ENCODE measurements at places on chromosomes 12 and 14. TPM values are rescaled to one million over a fixed set of nuclear protein-coding genes. Genes with fewer than 3 reads are reported as not detected.
A peak's percentile ranks its signal among the peaks of the same experiment; 100 is the strongest.

- no peak for DNase-seq
Measured at GRCh38 chr12:132435486-132436187, 54.3 kb upstream of the FBRSL1 start.

DNA sequence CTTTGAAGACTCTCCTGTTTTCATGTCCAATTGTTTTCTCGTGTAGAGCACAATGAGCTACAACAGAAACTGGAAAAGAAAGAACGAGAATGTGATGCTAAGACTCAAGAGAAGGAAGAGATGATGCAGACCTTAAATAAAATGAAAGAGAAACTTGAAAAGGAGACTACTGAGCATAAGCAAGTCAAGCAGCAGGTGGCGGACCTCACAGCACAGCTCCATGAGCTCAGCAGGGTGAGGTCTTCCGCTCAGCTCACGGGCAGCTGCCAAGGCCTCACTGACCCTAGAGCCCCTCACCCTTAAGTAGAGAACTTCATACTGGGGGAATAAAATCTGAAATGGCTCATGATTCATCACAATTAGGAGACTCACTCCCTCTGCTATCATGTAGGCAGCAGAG is 134.7 kb downstream of the GPR135 start:
- peak; percentile 46 for DNase-seq

- no peak for DNase-seq
Measured at GRCh38 chr14:53390008-53390407, 236.9 kb upstream of the DDHD1 start.

DNA sequence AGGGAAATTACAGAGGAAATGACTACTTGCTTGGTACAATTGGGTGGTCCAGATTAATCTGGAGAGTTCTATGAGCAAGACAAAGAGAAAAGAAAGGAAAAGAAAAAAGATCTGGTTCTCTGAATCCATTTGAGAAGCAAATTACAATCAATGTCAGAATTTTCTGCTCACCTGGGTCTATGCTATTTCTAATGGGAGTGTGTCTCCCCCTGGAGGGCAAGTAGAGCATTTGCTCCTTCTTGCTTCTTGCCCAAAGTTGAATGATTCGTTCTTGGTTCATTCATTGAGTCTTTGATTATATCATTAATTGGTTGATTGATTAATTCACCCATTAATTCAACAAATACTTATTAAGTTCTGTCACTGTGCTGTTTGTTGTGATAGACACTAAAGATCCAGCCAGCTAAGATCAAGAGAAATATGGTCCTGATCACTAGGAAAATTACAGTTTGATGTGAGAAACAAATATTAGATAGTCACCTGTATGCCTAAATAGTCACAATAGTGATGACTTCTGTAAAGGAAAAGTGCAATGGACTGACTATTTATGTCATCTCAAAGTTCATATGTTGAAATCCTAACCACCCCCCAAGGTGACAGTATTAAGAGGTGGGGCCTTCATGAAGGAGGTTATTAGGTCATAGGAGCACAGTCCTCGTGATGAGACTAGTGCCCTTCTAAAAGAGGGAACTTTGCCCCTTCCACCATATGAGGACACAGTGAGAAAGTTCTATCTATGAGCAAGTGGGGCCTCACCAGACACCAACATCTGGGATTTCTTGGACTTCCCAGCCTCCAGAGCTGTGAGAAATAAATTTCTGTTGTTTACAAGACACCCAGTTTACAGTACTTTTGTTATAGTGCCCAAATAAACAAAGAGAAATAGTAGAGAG is 8.0 kb upstream of the ASB8 start:
- DNase-seq = no peak

DNA sequence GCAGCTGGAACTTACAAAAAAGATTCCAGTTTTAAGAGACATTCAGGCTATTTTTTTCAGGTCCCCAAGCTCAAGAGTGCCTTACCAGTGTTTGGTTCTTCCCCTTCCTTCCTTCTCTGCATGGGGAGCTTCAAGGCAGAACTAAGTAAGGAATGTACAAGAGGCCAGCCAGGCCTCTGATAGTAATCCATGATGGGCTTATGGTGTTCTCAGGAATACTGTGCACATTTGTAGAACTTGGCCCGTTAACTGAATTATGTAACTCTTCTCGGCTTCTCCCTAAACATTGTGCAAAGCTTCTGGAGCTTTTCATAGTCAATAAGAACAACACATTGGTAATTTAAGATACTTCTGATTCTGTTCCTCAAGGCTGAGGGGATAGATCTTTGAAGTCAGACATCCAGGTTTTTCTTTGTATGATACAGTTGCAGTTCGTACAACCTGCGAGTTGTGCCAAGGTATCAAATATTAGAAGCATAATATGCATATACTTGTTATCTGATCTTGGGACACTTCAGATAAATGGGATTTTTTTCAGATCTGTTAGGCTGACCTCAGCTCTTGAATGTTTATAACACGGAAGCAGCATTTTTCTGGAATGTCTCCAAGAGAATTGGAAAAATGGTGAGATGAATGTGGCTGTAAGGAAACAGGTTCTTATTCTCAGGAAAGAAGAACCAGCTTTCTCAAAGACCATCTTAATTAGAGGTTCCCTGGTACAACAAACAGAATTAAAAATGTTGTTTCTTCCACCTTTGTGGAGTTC is 148.6 kb downstream of the ANO4 start:
- DNase-seq = no peak

GRCh38 chr14:55272387-55272786 is 1.2 kb downstream of the FBXO34 start:
- DNase-seq = no peak

- DNase-seq = no peak
Measured at GRCh38 chr14:103561381-103562178, 877 bp downstream of the BAG5 start.

DNA sequence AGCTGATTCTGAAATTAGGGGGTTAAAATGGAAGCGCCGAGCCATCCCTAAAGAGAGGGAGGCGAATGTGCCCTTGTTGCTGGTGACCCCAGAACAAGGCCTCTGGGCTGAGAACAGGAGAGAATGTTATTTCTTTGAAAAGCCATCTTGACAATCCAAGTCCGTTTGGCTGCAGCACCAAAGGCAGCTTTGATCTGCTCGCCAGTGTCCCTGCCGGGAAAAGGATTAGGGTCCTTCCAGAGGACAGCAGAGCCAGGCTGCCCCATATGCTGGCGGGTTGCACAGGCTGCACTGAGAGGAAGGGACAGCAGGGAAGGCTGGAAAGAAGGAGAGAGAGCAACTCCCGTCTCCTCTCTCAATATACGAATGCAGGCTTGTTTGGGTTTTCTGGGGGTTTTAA is 141.7 kb downstream of the TMEM132C start:
- no peak for DNase-seq

- DNase-seq = no peak
Measured at GRCh38 chr12:12929696-12930095, 22.3 kb downstream of the GPRC5D start.

- DNase-seq = no peak
Measured at GRCh38 chr12:104462931-104463339, 6.2 kb downstream of the CHST11 start.

DNA sequence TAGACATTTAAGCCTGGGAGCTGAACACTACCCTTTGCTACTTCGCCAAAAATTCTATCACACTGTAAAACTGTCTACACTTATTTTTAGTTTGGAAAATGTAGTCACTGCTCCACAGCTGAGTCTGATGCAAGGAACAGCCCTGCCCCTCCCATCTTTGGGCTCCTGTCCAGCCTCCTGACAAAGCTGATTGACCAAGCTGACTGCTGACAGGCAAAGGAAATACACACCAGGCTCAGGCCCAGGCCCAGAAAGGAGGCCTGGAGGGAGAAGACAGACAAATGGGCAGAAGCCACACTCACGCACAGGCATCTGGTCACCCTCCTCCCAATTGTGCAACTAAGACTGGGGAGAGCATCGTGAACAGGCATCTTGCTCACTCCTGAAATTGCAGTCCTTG is 55.3 kb downstream of the ISCA2 start:
- DNase-seq = peak; percentile 87

DNA sequence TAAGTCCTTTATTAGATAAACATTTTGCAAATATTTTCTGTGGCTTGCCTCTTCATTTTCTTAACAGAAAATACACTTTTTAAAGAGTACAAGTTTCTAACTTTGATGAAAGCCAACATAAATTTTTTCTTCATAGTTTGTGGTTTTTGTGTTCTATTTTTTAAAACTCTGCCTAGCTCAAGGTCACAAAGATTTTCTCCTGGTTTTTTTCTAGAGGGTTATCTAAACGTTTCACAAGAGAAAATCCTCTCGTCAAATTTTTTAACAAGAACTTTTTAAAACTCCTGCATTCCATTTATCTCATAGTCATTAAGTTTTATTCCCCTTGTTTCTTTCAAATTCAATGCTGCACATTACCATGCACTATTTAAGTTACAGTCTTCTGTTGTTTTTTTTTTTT is 8.2 kb downstream of the AREL1 start:
- DNase-seq = no peak

GRCh38 chr14:26605602-26606001 is 7.8 kb upstream of the NOVA1 start:
- DNase-seq = no peak

DNA sequence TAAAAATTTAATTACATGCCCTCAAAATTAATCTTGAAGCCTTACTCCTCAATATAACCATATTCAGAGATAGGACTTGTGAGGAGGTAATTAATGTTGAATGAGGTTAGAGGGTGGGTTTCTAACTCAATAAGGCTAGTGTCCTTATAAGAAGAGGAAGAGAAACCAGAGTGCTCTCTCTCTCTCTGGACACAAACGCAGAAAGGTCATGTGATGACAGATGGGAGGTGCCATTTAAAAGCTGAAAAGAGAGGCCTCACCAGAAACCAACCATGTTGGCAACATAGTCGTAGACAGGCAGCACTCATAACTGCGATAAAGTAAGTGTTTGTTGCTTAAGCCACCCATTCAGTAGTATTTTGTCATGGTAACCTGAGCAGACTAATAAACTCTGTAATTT is 378.5 kb upstream of the LMO3 start:
- no peak for DNase-seq

DNA sequence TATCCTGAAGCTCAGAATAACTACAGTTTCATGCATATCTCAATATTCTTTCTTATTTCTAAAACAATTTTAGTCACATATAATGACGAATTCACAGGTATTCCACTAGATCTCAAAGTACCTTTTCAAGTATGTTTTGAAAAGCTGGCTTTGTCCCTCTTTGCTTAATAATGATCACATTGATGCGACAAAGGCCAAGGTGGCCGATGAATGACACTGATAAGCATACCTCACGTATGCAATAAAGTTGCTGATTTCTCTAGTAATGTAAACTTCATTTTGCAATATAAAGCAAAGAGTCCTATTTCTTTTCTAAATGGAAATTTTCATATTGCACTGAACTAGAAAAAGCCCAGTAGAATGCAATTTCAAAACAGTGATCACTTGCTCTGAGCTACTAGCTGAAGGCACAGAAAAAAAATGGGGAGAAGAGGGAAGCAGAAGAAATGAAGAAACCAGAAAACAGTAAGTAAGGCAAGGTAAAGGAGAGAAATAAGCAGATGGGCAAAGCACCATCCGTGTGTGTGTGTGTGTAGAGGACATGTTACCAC is 29.3 kb downstream of the FGD6 start:
- no peak for DNase-seq

DNA sequence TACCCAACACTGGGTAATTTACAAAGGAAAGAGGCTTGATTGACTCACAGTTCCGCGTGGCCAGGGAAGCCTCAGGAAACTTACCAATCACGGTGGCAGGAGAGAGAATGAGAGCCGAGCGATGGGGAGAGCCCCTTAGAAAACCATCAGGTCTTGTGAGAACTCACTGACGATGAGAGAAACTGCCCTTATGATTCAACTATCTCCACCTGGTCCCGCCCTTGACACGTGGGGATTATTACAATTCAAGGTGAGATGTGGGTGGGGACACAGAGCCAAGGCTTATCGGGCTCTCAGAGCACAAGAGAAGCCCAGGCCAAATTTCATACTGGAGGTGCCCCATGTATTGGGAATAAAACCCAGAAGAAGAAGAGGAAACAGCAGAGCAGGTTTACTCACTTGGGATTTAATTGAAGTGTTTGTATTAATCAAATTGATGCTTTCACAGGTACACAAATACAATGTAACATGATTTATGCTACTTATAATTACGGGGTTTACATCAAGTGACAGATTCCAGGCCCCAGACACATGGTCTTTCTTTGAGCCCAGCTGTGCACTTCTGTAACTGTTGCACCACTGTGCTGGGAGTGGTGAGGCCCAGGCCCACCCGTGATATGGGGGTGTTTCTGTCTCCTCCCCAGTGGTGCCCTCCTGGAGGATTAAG is 8.2 kb upstream of the CCDC85C start:
- no peak for DNase-seq

GRCh38 chr12:55258303-55258702 is 13.9 kb downstream of the OR6C74 start:
- no peak for DNase-seq

DNA sequence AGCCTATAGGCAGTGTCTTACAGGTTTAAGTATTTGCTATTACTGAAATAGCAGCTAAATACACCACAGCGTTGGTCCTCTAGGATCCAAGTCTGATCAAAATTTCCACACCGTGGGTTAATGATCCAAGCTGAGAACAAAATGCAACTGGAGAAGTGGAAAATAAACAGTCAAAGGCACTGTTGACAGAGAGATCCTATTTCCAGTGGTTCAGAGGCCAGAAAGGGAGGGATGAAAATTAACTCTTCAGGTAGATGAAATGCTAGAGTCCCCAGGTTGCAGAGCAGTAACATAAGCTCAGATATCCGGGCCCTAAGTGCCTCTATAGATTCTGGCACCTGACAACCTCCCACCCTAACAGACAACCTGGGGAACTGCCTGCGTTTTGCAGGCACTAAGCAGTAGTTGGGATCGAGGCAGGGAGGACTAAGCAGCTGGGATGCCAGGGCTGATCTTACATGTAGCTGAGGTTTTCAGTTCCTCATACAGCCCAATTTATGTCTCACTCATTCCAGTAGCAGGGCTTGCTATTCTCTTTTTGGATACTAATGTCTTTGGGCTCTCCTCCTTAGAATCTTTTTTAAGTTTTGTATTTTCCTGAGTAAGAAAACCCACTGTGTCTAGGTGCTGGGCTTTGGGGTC is 42.7 kb upstream of the CRACR2A start:
- no peak for DNase-seq

- no peak for DNase-seq
Measured at GRCh38 chr12:87305481-87305880, 723.7 kb downstream of the C12orf50 start.

- DNase-seq = no peak
Measured at GRCh38 chr12:124684496-124684895, 117.1 kb upstream of the NCOR2 start.

GRCh38 chr14:73973497-73973896 is 23.4 kb downstream of the COQ6 start:
- DNase-seq = no peak

The SLC5A8 gene
- not detected for total RNA-seq

The RTN1 gene
- 1.2 TPM for total RNA-seq

The KRT71 gene
- total RNA-seq = not detected

The NOPCHAP1 gene
- total RNA-seq = 8.5 TPM

The CLEC4A gene
- total RNA-seq = not detected

The SPX gene
- total RNA-seq = 15.7 TPM

The GPRC5D gene
- total RNA-seq = not detected

The MYH6 gene
- total RNA-seq = 4,258 TPM

The ASIC1 gene
- 0.99 TPM for total RNA-seq

The KRT85 gene
- not detected for total RNA-seq

The PRPH gene
- not detected for total RNA-seq

The DICER1 gene
- total RNA-seq = 23.2 TPM

The PSME2 gene
- 92.6 TPM for total RNA-seq

All from left ventricle myocardium superior (tissue), 1 donor.